Stimulated activated CD4-positive, alpha-beta T cell treated with anti-CD3 and anti-CD28 coated beads, Interleukin-4, amount 100 ng/mL, for 48 hours (primary cell): ENCODE measurements at places on chromosomes 3 and 15.

- no peak for DNase-seq
Observed at GRCh38 chr3:54994111-54994513, 66.3 kb upstream of the LRTM1 start.

GRCh38 chr3:159672728-159673688, 315.6 kb upstream of the IL12A start:
- no peak for DNase-seq

- DNase-seq, result no peak
Observed at GRCh38 chr3:41640076-41640475, 321.8 kb downstream of the ULK4 start.

GRCh38 chr3:71062037-71062932, 521.2 kb downstream of the FOXP1 start:
- no peak for DNase-seq

GRCh38 chr3:24052446-24052845, 107.4 kb downstream of the NR1D2 start:
- DNase-seq, result no peak

DNA sequence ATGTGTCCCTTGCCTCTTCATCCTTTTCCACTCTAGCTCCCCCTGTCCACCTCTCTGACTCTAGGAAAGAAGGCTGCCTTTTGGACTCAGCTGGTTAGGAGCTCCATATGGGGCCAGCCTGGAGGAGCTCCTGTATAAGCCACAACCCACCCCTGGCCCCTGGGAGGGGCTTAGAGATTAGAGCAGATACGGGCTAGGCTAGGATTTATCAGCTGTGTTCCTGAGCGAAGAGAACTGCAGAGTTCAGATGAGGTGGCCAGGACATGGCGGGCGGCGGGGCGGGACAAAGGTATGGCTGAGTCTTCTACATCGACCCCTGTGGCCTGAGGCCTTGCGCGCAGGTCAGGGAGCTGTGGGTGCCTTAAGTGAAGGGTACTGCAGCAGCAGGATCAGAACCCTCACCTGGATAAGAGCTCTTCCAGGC, 7.9 kb downstream of the NBEAL2 start:
- DNase-seq, result no peak

DNA sequence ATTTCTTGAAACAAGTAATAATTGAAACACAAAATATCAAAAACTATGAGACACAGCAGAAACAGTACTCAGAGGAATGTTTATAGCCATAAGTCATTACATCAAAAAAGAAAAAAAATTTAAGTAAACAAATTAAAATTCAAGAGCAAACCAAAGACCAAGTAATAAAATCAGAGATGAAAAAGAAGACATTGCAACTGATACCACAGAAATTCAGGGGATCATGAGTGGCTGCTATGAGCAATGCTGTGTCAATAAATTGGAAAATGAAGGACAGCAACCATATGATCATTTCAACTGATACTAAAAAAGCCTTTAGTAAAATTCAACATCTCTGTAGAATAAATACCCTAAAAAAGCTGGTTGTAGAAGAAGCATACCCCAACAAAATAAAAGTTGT, 644.1 kb upstream of the BCHE start:
- DNase-seq, result no peak

GRCh38 chr15:90009301-90010022, 8.3 kb downstream of the ZNF710 start:
- no peak for DNase-seq

DNA sequence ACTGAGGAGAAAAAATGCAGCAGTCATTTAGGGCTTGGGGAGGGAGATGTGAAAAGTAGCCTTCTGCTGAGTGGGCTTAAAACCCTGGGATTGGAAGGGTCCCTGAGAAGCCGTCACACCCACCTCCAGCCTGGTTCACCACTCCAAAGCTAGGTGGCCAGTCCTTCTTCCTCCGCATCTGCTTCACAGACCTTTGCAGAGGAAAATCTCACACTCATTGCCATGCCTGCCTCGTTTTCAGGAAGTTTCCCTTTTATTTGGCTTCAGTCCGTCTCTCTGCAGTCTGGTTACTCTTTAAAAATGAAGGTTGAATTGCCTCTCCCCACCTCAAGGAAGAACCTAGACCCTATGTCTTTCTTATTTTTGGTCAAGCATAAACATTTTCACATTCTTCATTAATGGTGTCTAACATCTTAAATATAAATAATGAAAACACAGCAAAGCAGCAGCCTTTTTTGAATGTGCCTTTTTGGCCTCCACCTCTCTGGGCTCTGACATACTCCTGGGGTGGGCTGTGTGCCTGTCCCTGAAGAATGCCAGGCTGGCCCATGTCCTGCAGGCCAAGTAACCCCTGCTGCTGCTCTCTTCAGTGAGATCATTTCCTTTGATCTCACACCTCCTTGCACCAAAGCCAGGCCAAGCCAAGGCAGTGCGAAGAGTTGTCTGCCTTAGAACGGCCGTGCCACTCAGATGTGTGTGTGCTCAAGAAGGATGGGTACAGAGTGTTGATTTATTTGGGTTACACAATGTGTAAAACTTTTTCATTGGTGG, 11.0 kb downstream of the MRAS start:
- no peak for DNase-seq

DNA sequence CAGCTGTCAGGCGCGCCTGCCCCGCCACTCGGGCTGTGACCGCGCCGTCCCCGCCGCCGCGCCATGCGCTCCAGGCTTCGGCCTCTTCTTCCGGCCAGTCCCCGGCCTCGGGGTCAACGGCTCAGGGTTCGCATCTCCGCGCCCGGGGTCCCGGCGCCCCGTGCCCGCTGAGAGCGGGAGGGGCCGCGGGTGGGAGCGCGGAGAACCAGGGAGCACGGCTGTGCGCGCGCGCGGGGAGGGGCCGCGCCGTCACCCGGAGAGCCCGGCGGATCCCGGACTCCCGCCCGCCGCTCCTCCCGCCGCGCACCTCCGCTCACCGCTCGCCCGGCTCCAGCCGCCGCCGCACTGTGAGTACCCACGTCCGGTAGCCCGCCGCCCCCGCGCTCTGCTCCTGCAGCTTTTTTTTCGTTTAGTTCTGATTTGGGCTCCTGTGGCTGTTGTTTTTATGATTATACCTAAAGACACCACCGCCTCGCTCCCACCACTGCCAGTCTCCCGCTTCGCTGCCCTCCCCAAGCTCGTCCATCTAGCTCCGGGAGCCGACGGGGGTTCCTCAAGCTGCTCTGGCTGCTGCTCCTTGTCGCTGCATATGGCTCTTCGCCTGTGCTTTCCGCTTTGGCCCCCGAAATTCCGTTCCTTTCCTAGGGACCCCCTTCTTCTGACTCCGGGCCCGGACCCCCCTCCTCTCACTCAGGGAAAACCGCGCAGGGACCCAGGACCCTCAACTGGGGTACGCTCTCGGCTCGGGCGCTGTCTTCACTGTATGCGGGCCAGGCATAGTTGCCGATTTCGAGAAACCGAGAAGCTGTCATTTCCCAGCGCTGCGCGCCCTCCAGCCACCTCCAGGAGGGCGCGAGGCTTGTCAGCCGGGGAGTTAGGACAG, 1.8 kb upstream of the SKOR1 start:
- no peak for DNase-seq
